Astrocyte of the hippocampus (primary cell): ENCODE measurements at places on chromosomes 1 and 21.

- no peak for DNase-seq
Measured at GRCh38 chr1:236416165-236416564, 22.1 kb downstream of the EDARADD start.

DNA sequence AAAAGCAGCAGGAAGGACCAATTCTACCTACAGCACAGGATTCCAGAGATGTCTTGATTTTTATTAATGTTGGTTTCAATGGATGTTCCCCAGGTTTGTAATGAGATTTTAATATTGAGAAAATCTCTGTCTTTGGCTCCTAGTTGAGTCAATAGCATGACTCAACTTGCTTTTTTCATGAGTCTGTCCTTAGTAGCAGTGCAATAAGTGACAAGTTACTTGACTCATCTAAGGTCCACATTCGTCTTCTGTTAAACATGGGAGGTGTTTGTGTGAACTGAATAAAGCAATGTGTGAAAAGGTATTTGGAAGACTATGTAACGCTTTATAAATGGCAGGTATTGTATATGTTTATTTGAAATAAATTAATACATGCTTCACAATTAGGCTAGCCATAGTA lies 645.0 kb upstream of the PTBP2 start:
- no peak for DNase-seq

DNA sequence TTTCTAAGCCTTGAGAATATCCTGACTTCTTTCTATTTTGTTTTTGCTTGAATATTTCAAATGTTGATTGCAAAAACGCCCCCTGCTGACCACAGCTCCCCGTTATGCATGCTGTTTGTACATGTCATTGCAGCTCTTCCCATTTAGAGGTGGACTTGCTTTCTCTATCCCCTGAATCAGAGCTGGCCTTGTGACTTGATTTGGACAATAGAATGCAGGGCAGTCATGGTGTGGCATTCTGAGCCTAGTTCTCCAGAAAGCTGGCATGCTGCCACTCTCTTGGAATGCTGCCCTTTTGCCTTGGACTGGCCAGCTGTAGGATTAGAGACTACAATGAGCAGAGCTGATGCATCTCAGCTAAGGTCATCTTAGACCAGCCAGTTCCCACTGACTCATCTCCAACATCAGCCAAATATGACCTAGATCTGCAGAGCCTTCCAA lies 1561.5 kb downstream of the MRPL39 start:
- DNase-seq, result peak; percentile 90

DNA sequence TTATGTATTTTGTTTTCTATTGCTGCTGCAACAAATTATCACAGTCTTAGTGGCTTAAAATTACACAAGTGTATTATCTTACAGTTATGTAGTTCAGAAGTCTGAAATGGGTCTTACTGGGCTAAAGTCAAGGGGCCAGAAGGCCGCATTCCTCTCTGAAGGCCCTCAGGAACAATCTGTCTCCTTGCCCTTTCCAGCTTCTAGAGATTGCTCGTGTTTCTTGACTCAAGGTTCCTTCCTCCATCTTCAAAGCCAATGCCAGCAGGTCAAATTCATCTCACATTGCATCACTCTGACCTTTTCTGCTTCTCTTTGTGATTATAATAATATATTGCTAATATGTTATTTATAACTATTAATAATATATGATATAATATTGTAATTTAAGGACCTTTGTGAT lies 97.1 kb downstream of the DIRAS3 start:
- no peak for DNase-seq

GRCh38 chr1:32352831-32353383 lies 9.4 kb downstream of the FAM229A start:
- no peak for DNase-seq

DNA sequence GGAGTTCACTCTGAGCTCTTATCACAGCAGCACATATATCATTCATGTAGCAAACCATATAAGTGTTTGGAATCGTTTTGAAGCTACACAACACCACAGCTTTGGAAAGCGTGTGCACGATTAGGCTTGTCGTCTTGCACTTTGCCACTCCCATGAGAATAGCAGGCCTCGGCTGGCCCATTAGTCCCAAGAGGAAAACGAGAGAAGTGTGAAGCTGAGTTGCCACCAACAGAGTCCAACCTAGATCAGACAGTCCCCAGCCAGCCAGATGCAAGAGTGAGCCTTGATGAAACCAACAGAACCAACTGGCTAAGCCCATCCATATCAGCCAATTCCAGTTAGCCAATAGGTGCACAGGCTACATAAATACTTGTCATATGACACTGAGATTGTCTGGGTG lies 238.4 kb downstream of the C1orf94 start:
- no peak for DNase-seq

GRCh38 chr1:85411567-85412305 lies 53.2 kb downstream of the DDAH1 start:
- DNase-seq, result no peak

DNA sequence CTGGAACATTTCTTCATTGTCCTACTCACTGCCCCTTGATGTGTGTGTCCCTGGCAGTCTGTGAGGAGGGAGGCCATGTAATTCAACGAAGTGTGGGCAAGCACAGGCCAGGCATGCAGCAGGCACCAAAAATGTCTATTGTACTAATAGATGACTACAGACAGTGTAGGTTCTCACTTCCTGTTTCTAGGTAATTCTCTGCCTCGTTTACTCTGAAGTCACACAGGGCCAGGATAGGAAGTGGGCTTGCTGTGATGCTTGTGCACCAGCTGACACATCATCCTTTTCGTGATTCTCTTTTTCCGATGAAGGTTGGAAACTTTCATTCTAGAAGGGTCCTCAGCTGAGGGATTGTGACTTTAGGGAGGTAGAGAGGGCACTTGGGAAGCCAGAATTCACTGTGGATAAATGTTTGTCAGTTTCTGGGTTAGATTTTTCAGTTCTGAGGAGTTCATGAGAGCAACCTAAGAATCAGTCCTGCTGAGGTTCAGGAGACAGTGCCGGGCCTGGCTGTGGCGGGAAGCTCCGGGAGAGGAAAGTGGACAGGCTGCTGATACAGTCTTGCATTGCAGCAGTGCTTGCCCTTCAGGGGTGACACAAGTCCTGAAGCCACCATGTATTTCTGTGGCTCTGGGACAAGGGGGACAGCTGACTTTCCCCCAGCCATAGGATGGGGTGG lies 4.3 kb upstream of the CSF1 start:
- DNase-seq, result no peak

DNA sequence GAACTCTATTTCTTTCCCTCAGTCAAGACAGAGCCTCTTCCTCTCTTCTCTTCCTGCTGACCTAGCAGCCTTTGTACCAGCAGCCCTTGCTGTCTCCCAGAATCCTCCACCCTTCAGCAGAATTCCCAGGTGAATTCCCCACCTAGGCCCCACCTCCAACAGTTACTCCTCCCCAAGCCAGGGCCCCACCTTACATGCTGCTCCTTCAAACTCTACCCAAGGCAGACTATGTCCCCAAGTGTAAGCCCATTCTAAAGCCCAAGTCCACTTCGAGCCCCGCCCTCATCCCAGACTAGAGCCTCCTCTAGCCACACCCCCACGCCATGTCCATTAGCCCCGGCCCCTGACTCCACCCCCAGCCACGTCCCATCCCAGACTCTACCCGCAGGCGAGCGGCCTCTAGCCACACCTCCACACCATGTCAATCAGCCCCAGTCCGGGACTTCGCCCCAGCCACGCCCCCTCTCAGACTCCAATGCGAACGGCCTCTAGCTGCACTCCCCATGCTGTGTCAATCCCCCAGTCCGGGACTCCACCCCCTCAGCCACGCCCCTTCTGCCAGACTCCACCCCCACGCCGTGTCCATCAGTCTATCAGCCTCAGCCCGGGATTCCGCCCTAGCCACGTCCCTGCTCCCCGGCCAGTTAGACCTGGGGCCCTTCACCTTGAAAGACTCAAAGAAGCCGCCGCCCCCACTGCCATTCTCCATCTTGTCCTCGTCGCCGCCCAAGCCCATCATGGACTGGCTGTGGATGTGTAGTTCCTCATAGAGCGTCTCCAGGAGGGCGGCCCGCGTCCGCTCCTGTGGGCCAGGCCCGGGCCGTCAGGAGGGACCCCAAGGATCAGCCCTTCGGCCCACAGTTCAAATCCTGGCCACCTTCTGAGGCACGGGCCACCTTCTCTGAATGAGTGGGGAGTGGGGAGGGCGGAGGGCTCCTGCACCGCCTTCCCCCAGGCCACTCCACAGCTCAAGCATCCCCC lies 61.3 kb downstream of the RAP1GAP start:
- peak; percentile 67 for DNase-seq

DNA sequence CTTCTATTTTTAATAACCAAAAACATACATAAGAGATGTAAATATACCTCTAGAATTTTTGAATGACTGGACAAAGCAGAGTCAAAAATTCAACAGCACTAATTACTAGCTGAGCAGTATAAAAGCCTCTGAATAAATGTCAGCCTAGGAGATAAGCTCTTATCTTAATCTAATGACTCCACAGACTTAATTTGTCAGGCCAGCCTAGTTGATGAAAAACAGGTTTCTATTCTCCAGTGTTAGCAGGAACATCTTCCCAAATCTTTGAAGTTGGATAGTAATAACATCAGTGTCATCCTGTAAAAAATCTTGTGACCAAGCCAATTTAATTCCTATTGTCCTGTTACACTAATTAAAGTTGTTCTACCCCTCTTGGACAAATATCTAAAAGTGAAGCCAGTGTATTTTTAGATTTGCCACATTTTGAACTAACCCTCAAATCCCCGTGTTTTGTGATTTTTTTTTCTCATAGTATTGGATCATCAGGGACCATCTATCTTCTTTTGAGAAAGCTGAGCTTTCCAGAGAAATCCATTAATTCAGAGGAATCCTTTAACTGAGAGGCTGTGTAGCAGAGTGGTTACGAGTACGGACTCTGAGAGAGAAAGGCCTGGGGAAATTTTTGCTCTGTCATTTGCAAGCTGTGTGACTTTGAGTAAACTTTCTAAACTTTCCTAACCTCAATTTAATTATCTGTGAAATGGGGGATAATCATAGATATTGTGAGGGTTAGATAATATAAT lies 41.2 kb downstream of the LMO4 start:
- DNase-seq, result no peak

DNA sequence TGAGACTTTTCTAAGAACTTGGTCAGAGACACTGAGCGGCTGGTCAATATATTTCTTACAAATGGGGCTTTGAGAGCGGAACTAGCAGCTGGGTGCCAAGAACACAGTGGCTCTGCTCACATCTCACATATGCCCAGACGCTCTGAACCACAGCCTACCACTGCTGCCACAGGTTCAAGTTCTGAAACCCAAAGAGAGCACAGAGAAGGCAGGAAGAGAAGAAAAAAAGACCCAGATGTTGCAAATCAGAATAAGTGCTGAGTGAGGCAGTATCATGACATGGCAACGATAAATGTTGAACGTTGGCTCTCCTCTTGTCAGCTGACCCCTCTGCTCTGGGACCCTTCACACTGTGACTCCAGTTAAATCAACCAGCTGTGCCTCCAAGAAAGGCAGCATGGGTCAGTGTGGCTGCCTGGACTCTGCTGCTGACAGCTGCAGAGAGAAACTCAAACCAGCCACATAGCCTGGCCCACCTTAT lies 26.4 kb downstream of the HIVEP3 start:
- no peak for DNase-seq

DNA sequence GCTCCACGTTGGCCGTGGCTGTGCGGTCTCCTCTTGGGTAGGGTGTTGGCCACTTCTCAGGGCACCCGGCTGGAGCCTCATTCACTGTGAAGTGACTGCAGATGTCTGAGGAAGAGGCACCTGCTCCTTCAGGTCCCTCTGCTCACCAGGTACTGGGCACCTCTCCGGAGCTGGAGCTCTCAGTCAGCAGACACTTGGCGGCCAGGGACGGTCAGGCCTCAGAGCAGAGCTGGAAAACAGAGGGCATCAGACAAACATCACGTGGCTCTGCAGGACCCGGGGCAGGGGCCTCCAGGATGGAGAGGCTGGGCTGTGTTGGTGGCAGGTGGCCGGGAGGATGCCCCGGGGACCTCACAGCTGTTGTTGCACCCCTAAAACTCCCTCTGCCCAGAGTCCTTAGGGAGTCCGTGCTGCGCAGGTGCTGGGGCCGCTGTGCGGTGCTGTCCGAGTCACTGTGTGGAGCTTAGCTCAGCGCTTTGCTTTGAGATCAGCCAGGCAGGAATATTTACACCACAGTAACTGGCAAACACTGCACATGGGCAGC lies 59.7 kb downstream of the SLX9 start:
- DNase-seq, result no peak

DNA sequence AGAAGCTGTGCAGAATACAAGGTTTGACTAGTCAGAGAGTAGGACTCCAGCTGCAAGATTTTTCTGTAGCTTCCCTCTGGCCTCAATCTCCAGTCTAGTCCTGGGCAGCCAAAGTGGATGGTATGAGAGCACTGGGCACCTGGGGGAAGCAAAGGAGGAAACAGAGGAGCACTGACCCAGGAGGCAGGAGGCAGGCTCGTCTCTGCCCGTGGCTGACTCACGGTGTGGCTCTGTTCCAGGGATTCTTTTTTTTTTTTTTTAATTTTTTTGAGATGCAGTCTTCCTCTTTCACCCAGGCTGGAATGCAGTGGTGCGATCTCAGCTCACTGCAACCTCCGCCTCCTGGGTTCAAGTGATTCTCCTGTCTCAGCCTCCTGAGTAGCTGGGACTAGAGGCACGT lies 4.1 kb upstream of the NPPB start:
- DNase-seq, result no peak

DNA sequence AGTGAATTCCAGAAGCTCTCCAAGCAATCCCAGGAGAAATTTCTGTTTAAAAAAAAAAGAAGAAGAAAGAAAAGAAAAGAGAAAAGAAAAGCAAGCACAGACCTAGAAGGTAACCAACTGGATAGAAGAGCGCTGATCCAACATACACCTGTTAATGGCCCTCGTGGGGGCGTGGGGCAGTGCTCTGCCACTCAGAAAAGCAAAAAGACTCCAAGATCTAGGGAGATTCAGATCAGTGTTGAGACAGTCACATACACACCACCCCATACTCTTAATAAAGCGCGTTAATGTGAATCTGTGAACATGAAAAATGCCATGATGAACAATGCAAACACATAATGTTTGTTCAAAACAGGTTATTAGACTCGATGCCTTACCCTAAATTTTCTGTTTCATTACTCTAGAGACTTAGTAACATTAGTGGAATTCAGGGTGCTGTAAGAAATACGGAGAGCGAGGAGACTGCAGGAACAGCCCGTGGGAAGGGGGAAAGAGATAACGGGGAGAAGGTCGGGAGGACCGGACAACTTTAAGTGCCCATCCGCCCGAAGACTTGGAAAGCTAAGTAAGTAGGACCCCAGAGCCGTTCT lies 406 bp downstream of the NME7 start:
- DNase-seq, result no peak

DNA sequence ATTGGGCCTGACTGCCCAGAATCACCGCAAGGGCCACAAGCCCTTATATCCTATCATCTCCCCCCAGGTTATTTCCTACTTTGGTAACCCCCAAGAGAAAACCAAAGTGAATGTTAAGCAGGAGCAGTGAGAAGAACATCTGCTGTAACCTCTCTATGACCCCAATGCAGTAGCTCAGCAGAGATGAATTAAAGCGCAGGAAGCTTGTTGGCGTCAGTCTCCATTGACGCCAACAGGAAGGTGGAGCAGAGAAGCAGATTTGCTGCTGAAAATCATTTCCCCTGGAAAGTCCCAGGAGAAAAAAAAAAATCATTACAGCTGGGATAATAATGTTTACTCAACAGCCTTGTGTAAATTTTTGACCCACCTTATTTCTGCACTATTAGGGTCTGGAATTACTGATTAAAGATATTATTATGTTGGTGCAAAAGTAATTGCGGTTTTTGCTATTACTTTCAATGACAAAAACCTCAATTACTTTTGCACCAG lies 33.2 kb upstream of the FAM163A start:
- DNase-seq, result no peak
